ENCODE measurements at places on chromosomes 12 and 14.

DNA sequence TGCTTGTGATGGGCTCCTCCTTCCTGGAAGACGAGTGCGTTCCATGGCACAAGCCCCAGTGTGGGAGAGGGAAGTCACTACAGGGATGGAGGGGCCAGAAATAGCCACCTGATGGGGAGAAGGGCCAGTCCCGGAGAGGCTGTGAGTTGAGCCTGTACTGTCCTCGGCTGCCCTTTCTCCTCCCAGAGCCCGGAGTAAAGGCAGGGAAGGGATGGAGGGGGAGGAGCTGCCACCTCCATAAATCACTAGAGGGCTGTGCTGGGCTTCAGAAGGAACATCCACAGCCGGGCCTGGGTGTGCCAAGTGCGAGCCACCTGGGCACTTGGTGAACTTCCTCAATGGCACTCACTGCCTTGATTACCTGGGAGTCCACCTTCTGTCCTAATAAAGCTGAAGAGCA is 110.1 kb downstream of the RBM19 start:
- DNase-seq, result no peak

- DNase-seq, result peak; percentile 26
Measured at GRCh38 chr12:42482748-42483520, 106.6 kb downstream of the PRICKLE1 start.

- DNase-seq, result no peak
Measured at GRCh38 chr14:75597149-75597548, 18.7 kb downstream of the FLVCR2 start.

DNA sequence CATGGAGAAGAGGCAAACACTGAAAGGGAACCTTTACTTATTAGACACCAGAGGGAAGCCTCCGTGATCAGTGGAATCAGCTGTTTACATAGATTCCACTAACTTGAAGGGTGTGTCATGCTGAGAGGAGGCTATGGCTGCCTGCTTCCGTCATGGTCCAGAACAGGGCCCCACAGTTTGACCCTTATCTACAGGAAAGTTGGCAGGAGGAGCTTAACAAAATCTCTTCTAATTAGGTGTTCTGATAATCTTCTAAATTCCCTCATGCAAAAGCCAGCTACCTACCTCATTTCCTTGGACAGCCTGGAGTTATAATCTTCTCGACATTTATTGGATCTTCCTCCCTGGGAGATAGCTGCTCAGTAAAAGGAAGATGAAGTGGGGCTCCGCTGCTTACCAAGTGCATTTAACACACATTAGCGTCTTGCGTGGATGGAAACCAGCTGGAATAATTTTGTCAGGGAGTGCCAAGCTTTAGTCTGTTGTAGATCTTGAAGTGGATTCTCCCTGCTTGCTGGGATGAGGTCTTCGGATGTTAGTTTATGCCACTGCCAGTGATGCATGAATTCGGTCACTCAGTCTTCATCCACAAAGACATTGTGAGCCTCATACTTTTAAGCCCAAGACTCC is 171.0 kb downstream of the PAH start:
- DNase-seq, result no peak

GRCh38 chr12:31002999-31003398 is 70.7 kb upstream of the DDX11 start:
- no peak for DNase-seq

GRCh38 chr14:63713764-63714163 is 14.1 kb downstream of the SGPP1 start:
- DNase-seq, result no peak

DNA sequence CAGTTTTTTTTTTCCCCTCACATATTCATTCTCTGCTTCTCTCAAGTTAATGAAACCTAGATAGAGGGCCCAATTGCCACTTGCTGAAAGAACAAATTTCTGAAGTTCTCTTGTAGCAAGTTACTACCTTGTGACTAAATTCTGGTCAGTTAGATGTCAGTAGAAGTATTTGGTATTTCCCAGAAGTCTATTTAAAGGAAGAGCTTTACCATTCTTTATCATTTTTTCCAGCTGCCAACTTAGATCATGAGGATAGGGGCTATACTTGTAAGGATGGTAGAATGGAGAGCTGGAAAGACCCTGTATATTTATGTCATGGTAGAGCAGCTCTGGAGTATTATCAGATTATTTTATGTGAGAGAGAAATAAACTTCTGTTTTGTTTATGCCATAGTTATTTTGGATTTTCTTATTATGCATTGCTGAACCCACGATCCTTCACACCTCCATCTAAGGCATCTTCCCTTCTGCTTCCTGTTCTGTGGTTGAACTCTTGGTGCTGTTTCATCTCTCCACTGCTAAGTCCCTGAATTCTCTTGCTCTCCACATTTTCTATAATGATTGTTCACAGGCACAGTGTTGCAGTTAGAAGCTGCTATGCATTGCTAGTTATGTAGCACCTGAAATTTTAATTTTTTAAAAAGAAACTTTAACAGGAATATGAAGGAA is 25.9 kb downstream of the FUT8 start:
- no peak for DNase-seq

DNA sequence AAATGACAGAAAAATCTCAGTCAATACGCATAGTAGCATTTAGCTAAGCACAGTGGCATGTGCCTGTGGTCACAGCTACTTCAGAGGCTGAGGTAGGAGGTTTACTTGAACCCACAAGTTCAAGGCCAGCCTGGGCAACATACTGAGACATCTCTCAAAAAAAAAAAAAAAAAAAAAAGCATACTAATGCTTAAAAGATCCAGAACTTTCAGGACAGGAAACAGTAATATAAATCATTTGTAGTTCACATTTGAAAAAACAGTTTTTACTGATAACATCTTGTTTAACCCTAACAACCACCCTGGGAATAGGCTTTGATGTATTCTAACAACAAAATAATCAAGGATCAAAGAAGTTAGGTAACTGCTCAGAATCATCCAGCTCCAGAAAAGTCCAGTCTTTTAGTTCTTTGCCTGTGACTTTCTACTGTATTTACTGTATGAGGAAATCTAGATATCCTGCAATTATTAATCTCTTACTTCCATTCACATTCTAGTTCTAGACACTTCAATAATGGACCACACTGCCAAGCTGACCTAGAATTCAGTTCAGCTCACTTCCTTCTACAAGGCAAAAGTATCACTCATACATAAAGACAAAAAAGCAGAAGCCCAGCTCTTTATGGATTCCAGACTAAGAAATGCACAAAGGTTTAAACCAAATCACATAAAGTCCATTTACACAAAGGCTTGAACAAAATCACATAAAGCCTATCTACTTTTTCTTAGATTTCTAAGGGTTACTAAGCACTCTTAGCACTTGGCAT is 28.5 kb downstream of the PAWR start:
- no peak for DNase-seq

GRCh38 chr12:109573914-109574244 is 285 bp downstream of the MVK start:
- DNase-seq, result no peak

GRCh38 chr12:75592086-75592485 is 80.7 kb upstream of the KRR1 start:
- no peak for DNase-seq

GRCh38 chr12:50042693-50043092 is 14.7 kb upstream of the ASIC1 start:
- no peak for DNase-seq

DNA sequence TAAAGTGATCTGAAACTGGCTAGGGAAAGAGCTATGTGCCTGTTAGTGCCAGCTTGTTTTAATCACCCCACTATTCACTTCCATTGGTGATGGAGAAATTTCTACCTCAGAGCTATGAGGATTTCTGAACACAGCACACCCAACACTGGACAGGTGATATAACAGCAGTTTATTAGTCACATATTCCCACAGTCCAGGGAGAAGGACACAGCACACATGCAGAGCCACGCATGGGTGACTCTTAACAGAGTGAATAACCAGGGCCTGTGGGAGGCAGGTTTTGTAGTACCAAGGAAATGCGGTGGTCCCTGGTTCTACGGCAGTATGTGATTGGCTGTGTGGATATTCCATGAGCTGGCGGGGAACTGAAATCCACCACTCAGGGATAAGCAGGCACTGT is 455.1 kb downstream of the BTG1 start:
- no peak for DNase-seq

GRCh38 chr12:6745741-6746525 is 7.0 kb downstream of the MLF2 start:
- peak; percentile 32 for DNase-seq

- DNase-seq, result no peak
Measured at GRCh38 chr14:85131226-85131922, 398.6 kb upstream of the FLRT2 start.

GRCh38 chr12:89539426-89540223 is 13.8 kb upstream of the POC1B start:
- no peak for DNase-seq

GRCh38 chr12:68200854-68201253 is 24.8 kb downstream of the IL26 start:
- DNase-seq, result no peak

- DNase-seq, result no peak
Measured at GRCh38 chr12:105825141-105825540, 313.6 kb downstream of the NUAK1 start.

- no peak for DNase-seq
Measured at GRCh38 chr12:14619741-14620501, 52.2 kb upstream of the PLBD1 start.
